Activated CD4-positive, alpha-beta memory T cell treated with anti-CD3 and anti-CD28 coated beads for 36 hours (primary cell): ENCODE measurements at places on chromosomes 13 and 19.
A peak's percentile ranks its signal among the peaks of the same experiment; 100 is the strongest.

- no peak for DNase-seq
Observed at GRCh38 chr19:13483215-13483614, 23.1 kb downstream of the CACNA1A start.

DNA sequence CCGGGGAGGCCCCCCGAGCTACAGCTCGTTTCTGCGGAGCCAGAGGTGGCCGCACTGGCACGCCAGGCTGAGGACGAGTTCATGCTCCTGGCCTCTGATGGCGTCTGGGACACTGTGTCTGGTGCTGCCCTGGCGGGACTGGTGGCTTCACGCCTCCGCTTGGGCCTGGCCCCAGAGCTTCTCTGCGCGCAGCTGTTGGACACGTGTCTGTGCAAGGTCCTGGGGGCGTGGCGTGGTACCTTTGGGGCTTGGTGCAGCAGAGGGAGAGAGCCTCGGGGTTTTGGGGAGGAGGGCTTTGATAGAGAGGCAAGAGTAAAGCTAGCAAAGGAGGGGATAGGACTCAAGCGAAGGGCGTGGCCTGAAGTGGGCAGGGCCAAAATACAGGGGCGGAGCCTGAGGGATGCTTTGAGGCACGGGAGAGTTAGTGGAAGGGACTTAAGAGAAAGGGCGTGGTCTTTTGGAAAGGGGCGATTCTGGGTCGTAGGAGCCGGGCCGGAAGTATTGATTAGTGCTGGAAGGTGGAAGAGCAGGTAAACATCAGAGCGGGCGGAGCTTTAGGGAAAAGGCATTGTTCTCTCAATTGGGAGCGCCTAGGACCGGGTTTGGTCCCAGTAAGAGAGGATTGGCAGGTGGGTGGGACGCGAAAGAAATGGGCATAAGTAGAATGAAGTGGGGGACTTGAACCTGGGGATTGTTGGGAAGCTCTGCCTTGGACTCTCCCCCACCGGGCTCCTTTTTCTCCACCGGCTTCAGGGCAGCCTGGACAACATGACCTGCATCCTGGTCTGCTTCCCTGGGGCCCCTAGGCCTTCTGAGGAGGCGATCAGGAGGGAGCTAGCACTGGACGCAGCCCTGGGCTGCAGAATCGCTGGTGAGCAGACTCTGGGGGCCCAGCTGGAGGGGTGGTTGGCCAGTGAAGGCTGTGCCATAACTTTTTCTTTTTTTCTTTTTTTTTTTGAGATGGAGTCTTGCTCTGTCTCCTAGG is 1.2 kb downstream of the PPM1N start:
- peak; percentile 88 for DNase-seq

- DNase-seq, result no peak
Observed at GRCh38 chr13:48585456-48585840, 52.6 kb upstream of the RCBTB2 start.

DNA sequence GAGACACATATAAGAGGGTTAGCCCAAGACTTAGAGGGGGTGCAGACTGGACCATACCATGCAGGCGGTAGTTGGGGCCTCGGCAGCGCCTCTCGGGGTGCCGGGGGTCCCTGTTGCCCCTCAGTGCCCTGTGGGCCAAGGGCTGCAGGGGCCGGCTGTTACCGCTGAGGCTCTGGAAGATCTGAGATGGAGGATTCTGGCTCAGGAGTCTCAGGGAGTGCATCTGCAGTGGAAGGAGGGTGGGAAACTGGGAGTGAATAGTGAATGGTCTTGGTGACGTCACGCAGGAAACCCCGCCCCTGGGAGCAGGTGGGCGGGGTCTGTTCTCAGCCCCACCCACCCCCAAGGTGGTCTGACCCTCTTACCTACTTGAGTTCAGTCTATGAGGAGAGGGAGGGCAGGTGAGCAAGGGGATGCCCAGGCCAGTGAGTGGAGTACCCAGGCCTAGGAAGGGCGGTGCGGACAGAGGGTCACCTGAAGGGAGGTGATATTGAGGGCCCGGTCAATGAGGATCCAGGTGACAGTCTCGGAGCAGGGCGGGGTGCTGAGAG is 1.7 kb upstream of the DBP start:
- peak; percentile 28 for DNase-seq

GRCh38 chr13:78430166-78430791 is 173.1 kb downstream of the POU4F1 start:
- DNase-seq, result no peak

DNA sequence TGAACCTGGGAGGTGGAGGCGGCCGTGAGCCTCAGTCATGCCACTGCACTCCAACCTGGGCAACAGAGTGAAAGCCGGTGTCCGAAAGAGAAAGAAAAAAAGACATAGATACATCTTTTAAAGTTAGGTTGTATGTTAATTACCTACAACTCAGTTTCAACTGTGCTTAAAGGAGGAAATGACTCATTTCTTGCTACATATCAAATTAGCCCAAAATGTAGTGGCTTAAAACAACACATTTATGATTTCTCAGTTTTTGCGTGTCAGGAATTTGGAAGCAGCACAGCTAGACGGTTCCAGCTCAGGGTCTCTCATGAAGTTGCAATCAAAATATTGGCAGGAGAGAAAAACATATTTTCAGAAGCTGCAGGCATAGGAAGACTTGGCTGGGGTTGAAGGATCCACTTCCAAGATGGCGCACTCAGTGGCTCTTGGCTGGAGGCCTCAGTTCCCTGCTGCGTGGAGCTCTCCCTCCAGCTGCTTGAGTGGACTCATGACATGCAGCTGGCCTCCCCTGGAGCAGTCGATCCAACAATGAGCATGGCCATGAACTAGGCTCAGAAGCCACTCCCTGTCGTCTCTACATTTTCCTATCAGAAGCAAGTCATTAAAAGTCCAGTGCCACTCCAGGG is 7.1 kb downstream of the LDLR start:
- DNase-seq, result peak; percentile 70

- DNase-seq, result peak; percentile 38
Observed at GRCh38 chr19:33405553-33406461, 32.3 kb downstream of the CEBPG start.

DNA sequence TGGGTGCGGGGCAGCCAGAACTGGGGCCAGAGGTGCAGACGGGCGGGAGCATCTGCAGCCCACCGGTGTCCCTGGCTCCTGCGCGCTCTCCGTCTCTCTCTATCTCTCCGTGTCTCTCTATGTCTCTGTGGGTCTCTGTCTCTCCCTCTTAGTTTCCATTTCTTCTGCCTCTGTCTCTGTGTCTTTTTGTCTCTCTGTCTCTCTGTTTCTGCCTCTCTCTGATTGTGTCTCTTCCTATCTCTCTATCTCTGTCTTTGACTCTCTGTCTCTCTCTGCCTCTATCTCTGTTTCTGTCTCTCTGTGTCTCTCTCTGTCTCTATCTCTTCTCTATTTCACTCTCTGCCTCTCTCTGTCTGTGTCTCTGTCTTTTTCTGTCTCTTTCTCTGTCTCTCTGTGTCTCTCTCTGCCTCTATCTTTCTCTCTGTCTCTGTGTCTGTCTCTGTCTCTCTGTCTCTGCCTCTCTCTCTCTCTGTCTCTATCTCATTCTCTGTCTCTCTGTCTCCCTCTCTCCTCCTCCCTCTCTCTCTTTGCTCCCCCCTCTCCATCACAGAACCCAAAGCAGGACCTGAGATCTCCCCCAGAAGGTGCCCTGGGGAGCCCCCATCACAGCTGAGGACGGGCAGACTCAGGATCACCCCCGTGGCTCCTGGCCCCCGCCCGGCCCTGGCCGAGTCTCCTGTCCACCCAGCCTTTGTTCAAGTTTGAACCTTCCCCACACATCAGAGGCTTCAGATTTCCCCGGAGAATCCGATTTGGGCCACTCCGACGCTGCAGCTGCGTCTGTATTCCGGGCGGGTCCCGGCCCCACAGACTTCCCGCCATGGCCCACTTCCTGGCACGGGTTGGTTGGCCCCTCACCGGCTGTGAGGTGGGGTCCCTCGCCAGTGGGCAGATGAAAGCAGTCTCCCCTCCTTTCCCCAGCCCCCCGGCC is 48.6 kb upstream of the TCF3 start:
- no peak for DNase-seq

DNA sequence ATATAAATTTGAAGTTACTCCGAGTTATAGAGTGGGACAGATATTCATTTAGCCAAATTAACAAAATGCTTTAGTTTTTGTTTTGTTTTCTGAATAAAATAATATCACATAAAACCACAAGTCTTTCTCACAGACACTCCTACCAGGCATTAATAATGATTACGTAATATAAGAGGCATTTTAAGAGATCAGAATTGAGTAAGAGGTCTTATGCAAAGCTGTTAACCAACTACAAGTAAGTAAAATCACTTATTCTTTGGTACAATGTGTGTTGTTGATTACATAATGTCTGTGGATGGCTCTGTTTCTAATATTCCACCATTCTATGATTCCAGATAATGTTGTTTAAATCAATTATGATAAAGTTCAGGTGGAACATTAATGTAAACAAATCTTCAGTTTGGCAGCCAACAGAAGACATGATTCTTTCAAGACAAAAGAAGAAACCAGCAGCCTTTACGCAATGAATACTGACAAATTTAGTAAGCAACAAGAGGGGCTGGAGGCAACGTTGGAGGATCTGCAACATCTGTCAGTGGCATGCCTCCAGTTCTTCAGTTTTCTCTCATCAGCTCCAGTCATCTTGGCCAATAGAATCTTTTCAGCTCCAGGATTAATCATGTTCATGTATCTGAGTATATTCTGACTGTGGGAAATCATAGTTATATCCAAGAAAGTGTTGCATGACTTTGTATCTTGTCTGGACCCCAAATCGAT is 403.8 kb downstream of the SLITRK5 start:
- DNase-seq, result no peak

DNA sequence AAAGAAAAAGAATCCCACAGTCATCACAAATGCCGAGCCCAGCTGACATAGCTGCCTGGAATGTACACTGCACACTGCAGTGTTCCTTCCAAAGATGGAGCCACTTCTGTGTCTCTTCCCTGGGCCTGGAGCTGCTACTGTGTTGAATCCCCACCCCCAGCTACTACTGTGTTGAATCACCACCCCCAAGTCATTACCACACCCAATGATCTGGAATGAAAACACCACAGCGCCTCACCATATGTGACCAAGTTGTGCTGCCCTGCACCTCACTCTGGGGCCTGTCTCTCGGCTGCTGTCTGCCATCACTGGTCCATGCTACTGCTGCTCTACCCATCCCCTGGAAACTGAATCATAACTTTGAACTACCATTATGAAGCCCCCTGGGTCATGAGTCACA is 861.2 kb downstream of the UQCRFS1 start:
- no peak for DNase-seq

- DNase-seq, result no peak
Observed at GRCh38 chr13:38752686-38753085, 65.8 kb downstream of the FREM2 start.

- peak; percentile 44 for DNase-seq
Observed at GRCh38 chr19:35107545-35107944, 8.1 kb upstream of the FXYD3 start.

- DNase-seq, result no peak
Observed at GRCh38 chr13:43303033-43303729, 279.8 kb downstream of the DNAJC15 start.

GRCh38 chr19:8473648-8474476 is 28.6 kb downstream of the PRAM1 start:
- no peak for DNase-seq

GRCh38 chr19:1884291-1884718 is 991 bp downstream of the ABHD17A start:
- peak; percentile 60 for DNase-seq

- DNase-seq, result peak; percentile 49
Observed at GRCh38 chr19:58563034-58563573, 4.7 kb upstream of the UBE2M start.

- no peak for DNase-seq
Observed at GRCh38 chr19:33809960-33810359, 13.3 kb downstream of the KCTD15 start.

GRCh38 chr19:55958356-55958755 is 10.7 kb downstream of the NLRP8 start:
- no peak for DNase-seq

GRCh38 chr19:12785431-12786031 is 5.8 kb upstream of the JUNB start:
- no peak for DNase-seq

DNA sequence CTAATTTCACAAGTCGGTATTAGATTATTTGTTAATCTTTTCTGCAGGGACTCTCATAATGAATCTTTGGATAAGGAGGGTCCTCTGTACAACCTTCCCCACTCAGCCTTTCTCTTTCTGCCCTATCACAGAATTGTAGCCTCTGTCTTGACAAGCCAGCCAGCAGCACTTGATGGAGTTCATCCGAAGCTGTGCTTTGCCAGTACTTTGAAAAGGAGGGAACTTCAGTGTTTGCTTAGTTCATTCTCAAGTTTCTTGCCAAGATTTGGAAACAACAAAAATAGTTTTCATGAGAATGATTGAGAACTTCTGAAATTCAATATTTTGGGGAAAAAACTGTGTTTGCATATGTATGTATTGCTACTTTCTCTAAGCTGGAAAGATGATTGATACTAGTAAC is 69.3 kb upstream of the HMGB1 start:
- DNase-seq, result no peak

GRCh38 chr13:33931397-33932311 is 113.7 kb downstream of the RFC3 start:
- DNase-seq, result no peak

DNA sequence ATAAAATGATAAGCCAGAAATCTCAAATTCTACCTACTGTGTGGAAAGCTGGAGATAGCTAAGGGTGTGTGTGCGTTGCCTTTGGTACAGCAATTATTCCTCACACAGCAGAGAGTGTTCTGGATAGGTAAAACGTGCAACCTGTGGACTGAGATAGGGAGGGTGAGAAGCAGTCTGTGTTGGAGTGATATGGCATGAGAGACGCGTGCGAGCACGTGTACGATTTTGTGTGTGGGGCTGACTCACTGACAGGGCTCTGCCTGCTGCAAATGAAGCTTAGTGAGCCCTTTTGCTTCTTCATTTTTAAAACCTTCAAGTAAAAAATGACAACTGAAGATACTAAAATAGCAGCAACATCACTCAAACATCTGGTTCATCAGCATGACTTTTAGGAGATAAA is 35.7 kb upstream of the SLC10A2 start:
- DNase-seq, result no peak

- no peak for DNase-seq
Observed at GRCh38 chr13:75959861-75960481, 323.8 kb downstream of the LMO7 start.

DNA sequence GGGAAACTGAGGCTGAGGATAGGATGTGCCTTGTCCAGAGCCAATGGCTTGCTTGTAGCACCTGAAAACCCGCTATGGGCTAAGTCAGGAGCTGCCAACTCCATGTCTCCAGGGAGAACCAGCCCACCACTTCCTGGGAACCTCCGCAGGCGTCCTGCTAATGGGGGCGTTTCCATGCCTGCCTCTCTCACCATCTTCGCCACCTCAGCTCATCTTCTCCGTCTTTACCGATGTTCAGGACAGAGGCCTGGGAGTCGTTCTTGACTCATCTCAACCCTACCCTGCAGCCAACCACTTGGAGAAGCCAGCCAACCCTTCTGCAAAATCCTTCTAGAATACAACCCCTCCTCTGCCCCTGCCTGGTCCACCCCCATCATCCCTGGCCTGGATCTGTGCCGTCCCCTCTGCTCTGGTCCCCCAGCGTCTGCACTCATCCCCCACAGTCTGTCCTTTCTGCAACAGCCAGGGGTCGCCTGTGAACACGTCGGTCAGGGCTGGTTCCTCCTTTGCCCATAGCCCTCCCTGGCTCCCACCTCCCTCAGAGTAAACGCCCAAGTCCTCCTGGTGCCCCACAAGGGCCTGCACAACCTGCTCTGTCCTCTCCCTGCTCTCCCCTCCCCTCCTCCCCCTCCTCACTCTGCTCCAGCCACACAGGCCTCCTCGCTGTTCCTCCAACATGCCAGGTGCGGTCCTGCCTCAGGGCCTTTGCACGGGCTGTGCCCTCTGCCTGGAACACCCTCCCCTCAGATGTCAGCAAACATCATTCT is 31.0 kb downstream of the PTPRS start:
- DNase-seq, result no peak
